ENCODE measurements at places on chromosomes 11 and 22.

- DNase-seq: no peak
Observed at GRCh38 chr22:30604723-30605122, 2.3 kb upstream of the TCN2 start.

DNA sequence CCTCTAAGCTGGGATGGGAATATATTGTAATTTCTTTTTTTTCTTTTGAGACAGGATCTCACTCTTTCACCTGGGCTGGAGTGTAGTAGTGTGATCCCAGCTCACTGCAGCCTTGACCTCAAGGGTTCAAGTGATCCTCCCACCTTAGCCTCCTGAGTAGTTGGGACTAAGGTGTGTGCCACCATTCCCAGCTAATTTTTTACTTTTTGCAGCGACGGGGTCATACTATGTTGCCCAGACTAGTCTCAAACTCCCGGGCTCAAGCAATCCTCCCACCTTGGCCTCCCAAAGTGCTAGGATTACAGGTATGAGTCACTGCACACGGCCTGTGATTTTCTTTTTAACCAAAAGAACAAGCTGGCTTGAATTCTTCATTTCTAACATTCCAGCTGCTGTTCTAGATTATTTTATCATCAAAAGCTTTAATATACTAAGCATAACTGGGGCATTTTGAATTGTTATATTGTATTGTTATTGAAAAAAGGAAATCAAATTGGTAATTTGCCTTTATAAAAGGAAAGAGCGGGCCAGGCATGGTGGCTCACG is 26.8 kb upstream of the PPP2R1B start:
- DNase-seq: no peak

DNA sequence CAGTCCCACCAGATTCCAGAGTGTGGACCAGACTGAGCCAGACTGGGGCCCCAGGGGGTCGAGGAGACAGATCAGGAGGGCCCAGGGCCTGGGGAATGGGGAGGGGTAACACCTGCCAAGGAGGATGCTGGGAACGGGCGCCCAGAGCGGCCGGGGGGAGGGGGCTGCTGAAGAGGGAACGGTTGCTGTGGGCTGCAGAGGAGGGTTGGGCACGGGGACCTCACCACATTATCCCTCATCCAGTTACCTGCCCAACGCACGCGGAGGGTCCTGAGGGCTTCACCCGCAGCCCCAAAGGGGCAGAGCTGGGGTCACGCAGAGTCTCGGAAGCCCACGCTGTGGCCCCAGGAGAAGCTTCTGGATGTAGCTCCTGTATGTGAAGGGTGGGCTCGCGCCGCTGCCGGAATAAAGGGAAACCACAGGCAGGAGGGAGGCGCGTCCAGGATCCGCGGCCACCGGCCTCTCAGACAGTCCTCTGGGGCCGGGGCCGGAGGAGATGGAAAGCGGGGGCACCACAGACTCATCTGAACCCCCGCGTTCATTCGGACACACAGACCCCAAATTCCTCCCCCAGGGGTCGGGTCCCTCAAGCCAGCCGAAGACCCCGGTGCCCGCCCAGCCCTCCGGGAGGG is 866 bp upstream of the SELENOO start:
- DNase-seq: no peak

DNA sequence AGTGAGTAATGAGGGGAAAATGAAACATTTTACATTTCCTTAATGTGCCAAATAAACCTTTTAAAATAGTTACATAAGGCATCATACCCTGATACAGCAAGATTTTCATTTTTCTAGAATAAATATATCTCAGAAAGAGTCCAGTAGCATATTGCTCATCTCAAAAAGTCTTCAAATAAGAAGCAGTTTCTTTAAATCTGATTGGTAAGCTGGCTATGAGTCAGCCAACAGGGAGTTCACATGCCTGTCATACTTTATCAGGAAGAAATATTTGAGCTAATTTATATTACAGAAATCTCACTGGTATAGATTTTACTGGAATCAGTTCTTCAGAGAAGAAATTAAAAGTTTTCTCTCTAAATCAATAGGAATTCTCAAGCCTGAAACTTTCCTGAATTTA is 258.1 kb downstream of the C11orf87 start:
- DNase-seq: no peak

DNA sequence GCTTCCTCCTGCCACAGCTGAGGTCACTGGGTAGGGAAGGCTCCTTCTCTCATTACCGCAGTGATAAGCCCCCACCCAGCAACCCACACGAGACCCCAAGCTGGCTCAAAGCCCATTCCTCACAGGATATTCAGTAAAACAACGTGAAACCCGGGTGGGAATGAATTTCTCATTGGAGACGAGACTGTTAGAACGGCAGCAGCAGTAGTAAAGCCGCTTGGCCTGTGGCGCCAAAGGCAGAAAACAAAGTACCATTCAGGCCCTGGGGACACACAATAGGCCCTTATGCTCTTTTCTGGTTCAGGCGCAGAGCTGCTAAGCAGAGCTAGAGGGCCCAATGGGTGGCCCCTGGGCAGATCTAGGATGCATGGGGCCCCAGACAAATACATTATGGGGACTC is 45.3 kb downstream of the PC start:
- DNase-seq: no peak

DNA sequence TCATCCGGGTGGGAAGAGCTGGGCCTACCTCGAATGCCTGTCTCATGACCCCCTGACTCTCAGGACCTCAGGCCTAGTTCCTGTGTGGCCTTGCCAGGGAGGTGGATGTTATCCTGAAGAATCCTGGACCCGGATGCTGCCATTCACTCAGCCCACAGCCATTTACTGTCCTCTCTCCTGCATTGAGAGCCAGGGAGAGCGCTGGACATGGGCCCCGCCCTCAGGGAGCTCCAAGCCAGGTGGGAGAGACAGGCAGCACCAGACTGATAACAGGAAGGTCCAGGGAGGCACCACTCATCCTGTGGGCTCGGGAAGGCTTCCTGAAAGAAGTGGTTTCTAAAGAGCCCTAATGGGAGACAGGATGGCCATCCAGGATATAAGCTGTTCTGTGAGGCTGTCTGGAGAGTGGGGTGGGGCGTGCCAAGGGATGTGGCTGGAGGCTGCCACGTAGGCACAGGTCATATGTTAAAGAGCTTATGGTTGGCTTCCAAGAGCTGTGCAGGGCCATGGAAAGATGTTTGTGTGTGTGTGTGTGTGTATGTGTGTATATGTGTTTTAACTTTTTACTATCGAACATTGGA is 8.6 kb downstream of the SERPINH1 start:
- no peak for DNase-seq

DNA sequence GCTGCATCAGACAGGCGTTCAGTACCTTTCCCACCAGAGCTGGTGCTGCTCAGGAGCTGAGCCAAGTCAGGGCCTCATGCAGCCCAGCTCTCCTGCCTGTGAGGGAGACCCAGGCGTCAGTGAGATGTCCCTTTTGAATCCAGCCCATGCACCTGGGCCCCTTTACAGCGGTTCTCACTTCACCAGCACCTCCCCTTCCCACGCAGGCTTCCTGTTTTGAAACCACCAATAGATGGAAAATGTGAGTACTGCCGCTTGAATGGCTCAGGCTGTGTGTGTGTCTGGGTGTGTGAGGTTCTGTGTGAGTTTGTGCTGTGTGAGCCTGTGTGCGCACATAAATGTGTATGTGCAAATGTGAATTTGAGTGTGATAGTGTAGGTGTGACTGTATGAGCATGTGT is 88.4 kb downstream of the UBASH3B start:
- DNase-seq: no peak

GRCh38 chr11:76856106-76856505 is 4.6 kb upstream of the ACER3 start:
- no peak for DNase-seq

DNA sequence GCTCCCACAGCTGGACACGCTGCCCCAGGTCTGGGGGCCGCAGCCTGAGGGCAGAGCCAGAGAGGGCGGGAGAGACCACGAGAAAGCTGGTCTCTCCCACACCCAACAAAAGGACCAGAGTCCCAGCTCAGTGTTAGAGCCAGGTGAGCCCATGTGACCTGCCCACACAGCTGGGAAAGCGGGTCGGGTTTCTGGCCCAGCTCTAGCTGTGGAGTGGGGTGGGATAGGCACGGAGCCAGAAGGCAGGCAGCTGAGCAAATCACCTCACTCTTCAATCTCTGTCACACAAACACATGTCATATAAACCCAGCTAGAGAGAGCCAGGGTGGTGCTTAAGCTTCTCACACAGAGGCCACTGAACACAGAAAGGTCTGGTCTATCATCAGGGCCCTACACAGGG is 7.8 kb upstream of the EIF3D start:
- DNase-seq: no peak

GRCh38 chr11:62182147-62182891 is 7.7 kb upstream of the SCGB1D1 start:
- no peak for DNase-seq

DNA sequence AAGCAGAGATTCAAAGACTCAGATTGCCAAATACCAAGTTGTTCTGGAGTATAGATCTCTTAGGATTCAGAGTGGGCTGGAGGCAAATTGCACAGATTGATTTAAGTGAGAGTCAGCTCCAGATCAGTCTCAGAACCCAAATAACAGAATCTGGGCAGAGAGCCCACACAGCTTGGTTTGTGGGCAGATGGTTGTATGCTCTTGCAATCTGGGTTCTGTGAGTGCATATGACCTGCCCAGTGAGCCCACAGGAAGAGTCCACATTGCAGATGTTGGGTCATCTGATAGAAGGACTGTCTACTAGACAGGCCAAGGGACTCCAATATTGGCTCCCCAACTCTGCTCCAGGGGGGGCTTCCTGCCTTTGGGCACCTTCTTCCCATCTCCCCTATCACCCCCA is 65.9 kb downstream of the ADAMTS15 start:
- DNase-seq: no peak

DNA sequence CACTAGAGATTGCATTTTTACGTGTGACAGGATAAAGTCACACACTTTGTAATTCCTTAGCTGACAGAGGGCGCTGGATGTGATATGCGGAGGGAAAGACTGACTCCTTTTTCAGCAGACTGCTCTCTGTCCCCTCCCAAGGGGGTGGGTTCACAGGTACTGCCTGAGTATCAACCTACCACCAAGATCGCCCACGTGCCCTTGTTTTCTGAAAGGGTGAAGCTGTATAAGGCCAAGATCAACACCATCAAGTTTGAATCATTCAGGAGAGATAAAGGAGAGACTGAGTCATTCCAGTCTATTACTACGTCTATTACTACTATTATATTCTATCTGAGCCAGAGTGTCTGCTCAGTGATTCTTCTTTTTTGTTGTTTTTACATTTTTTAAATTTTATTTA is 30.7 kb downstream of the BUD13 start:
- no peak for DNase-seq

DNA sequence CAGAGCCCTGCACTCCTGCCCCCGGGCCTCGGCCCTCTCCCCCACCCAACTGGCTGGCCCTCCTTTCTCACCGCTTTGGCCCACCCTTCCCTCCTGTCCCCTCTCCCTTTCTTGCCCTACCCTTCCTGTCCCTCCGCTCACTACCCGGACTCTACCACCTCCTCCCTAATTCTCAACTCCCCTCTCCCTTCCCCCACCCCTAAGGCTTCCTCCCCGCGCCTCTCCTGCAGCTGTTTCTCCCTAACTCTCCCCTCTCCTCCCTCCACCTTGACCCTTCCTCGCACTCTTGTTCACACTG is 421 bp downstream of the SLC15A3 start:
- DNase-seq: no peak

- no peak for DNase-seq
Observed at GRCh38 chr22:44170470-44170869, 10.3 kb upstream of the PARVG start.

- DNase-seq: peak; percentile 38
Observed at GRCh38 chr11:119093942-119094815, 7.5 kb downstream of the DPAGT1 start.

All from trophoblast cell (in vitro differentiated cells and primary cell).